ENCODE measurements at places on chromosomes 7 and 10. TPM values are rescaled to one million over a fixed set of nuclear protein-coding genes. Genes with fewer than 3 reads are reported as not detected.

Gene STAG3
- 3.3 TPM for total RNA-seq

Gene LRRC4
- 1.3 TPM for total RNA-seq

Gene HOXA3
- total RNA-seq: 1.1 TPM

Gene NXPH1
- not detected for total RNA-seq

Gene ARHGAP22
- 76.5 TPM for total RNA-seq

Gene SLC26A4
- total RNA-seq: 1.7 TPM

Gene GBF1
- total RNA-seq: 54.9 TPM

Gene CNPY1
- not detected for total RNA-seq

Gene SFTPD
- total RNA-seq: not detected

Gene CAV1
- 1,517 TPM for total RNA-seq

Gene OPN1SW
- not detected for total RNA-seq

Gene BEND7
- 12.9 TPM for total RNA-seq

Gene PRLHR
- total RNA-seq: not detected

All from thoracic aorta endothelial cell (primary cell).